ENCODE measurements at places on chromosomes 7 and 10.

- DNase-seq = no peak
Observed at GRCh38 chr7:18770154-18770811, 274.7 kb downstream of the HDAC9 start.

DNA sequence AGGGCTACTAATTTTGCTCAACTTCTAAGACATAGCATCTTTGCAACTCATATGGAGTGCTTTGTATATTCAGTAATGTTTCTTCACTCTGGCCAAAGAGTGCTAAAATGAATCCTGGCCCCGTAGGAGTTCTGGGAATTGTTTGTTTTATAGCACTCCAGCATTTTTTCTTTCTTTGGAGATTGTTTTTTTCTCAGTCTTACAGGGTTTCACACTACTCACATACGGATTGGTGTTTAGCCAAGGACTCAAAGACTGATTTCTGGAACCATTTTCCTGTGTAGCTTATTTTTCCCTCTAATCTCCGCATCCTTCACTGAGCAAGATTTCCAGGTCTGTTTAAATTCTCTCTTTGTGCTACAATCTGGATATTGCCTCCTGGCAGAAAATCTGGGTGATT lies 6.4 kb downstream of the TAS2R41 start:
- no peak for DNase-seq

DNA sequence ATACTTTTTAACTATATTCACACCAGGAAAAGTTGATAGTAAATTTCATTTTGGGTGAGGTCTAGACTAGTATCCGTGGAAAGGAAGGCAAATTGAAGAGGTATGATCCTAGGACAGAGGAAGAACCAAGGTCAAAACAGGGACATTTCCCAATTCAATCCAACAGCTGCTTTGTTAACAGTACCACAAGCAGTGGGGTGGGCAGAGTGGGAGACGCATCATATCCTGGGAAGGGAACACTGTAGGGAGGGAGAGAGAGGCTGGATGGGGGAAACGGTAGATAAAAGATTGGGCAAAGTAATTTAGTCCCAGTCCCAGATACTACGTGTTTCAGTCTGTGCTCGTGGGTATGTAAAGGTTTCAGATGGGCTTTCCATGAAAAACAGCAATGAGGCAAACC lies 9.2 kb upstream of the FAS start:
- no peak for DNase-seq

- no peak for DNase-seq
Observed at GRCh38 chr10:86078639-86079035, 288.0 kb downstream of the GRID1 start.

DNA sequence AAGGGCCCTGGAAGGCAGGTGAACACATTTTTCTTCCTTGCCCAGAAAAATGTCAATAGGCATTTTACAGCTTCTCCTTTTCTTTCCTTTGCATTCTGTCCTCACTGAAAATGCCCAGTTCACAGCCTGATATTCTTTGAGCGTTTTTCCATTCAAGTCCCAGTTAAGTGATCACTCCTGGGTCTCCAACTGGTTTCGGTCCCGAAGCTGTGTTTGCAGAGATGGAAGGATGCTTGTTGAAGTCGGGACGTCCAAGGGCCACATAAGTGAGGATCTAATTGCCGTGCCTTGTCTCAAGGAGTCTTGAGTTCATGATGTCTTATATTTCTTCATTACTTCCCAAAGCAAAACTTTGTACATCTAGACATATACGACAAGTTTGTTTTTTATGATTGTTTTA lies 208.7 kb upstream of the PRKCQ start:
- DNase-seq = no peak

- no peak for DNase-seq
Observed at GRCh38 chr10:123666318-123667236, at the start of gene GPR26. Gene GPR26, plus strand, starts transcription at chr10:123666355. Its CDS starts 53 bp downstream, at chr10:123666408.

DNA sequence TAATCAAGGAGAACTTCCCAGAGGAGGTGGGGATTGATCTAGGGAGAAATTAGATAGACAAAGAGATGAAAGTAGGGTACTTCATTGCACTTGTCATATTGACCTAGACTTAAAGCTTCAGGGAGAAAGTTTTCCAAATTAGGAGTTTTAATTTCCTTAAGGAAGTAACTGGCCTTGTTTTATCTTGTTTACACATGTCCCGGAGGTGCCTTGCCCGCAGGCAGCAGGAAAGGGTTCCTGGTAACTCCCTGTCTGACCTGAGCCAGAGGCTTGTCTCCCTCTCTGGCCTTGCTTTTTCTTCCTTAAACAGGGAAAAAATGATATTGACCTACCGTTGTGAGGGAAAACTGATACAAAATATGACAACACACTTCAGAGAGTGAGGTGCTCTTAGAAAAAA lies 181.6 kb downstream of the EVX1 start:
- no peak for DNase-seq

DNA sequence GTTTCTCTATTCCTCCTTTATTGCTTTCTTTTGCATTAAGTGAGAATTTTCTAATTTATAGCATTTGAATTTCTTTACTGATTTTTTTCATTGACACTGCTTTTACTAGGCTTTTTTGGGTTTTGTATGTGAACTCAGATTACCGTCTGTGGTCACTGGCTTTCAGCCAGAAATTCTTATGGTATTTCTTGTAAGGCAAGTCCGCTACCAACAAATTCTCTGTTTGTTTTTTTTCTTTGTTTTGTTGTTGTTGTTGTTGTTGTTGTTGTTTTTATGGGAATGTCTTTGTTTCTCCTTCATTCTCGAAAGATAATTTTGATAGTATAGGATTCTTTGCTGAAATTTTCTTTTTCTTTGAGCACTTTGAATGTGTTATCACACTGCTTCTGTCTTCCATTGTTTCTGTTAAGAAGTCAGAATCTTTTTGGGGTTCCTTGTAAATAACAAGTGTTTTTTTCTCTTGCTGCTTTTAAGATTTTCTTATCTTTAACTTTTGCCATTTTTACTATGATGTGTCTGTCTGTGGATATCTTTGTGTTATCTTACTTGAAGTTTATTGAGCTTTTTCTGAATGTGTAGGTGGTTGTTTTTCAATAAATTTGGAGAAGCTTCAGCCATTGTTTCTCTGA lies 7.2 kb downstream of the NET1 start:
- DNase-seq = no peak

GRCh38 chr10:22723343-22723779 lies 9.0 kb upstream of the PIP4K2A start:
- DNase-seq = peak; percentile 78

DNA sequence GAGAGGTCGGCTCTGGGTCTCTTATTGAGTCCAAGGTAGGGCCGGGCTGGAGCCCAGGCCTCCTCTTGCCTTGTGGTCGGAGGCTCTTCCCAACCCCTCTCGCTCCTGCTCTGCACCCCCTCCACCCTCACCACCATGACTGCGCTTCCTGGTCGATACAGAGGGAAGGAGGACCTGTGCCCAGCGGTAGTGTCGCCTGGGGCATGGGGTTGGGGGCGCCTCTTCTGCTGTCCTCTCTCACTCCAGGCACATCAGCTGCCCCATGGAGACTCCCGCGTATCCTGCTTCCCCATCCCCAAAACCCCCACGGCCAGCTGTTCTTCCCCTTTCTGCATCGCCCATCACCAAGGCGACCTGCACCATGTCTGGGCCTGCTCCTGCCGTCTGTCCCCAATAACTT lies 44.4 kb downstream of the TMEM270 start:
- no peak for DNase-seq

GRCh38 chr10:15606377-15606776 lies 113.3 kb downstream of the ITGA8 start:
- no peak for DNase-seq

- no peak for DNase-seq
Observed at GRCh38 chr10:69383558-69383957, 33.2 kb downstream of the TACR2 start.

- no peak for DNase-seq
Observed at GRCh38 chr10:86303626-86304025, 63.0 kb downstream of the GRID1 start.

DNA sequence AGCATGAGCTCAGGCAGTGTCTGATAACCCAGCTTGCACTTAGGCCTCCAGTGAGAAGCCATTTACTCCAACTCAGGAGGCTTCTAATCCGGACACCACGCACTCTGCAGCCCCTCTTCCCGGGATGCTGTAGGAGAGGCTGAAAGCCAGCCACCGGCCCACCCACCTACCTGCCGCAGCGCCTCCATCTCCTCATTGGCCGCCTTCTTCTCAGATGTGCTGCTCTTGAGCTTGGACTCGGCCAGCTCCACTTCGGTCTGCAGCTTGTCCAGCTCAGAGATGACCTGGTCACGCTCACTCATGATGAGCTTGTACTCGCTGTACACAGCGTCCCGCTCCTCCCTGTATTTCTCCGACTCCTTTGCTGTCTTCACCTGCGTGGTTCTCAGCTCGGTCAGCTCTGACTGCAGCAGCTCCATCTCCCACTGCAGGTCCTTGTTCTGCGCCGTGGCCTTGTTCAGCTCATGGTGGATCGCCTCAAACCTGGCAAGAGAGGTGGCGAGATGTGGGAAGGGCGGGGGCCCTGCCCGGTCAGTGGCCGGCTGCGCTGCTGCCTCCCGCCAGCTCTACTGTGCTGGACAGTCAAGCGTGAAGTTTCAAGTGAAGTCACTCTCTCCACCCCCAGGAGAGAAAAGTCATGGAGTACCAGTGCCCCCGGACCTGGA lies 84.7 kb downstream of the DLG5 start:
- DNase-seq = no peak

- DNase-seq = no peak
Observed at GRCh38 chr10:103803941-103804340, 51.4 kb downstream of the SH3PXD2A start.

DNA sequence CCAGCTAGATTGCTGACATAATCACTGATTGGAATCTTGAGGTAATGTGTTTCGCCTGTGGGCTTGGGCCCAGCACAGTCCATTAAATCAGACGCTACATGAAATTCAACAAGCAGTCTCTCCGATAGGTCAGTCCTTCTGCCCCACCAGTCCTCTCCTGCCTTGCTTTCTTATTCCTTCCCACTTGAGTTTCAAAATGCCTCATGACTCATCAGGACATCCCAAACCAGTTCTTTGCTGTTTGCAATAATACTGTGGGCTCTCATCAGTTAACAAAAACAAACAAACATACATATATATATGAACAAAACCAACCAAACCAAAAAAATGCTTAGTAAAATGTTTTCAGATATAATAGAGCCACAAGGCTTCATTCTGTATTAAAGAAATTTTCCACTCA lies 599.0 kb downstream of the SORCS1 start:
- no peak for DNase-seq

- DNase-seq = peak; percentile 73
Observed at GRCh38 chr10:60237977-60238758, 151.5 kb downstream of the ANK3 start.

DNA sequence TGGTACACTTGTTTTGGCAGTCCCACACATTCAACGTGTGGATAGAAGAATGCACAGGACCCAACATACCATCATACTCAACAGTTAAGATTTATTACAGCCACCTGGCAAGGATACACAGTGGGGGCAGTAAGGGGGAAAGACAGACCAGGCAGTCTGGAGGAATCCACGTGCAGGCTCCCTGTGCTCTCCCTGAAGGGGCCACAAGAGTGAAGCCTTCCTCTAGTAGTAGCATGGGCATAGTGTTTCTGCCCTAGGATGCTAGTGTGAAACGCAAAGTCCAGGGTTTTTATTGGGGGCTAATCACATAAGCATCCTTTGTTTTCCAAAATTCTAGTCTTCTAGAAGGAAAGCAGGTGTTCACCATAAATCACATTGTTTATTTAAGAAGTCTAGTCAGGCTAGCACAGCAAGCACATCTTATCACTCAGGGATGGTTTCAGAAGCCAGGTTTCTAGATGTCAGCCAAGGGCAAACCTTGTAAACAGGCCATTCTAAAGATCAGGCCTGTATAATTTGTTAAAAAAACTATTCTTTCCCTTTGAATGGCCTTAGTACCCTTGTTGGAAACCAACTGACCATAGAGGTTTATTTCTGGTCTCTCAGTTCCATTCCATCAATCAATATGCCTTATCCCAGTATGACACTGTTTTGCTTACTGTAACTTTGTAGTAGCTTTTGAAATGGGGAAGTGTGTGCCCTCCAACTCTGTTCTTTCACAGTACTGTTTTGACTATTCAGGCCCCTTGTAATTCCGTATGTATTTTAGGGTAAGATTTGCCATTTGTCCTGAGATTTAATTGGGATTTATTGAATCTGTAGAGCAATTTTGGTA lies 12.4 kb upstream of the TFAM start:
- no peak for DNase-seq

DNA sequence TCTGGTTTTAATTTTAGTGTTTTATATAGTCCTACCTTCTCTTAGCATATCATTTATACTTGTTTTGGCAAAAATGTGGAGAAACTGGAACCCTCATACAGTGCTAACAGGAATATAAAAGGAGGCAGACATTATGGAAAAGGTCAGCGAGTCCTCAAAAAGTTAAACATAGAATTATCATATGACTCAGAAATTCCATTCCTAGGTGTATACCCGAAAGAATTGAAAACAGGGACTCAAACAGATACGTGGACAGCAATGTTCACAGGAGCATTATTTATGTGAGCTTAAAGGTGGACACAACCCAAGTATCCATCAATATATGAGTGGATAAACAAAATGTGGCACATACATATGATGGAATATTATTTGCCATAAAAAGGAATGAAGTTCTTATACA lies 51.5 kb downstream of the VAX1 start:
- no peak for DNase-seq

- no peak for DNase-seq
Observed at GRCh38 chr7:106883456-106884026, 18.5 kb downstream of the PIK3CG start.

DNA sequence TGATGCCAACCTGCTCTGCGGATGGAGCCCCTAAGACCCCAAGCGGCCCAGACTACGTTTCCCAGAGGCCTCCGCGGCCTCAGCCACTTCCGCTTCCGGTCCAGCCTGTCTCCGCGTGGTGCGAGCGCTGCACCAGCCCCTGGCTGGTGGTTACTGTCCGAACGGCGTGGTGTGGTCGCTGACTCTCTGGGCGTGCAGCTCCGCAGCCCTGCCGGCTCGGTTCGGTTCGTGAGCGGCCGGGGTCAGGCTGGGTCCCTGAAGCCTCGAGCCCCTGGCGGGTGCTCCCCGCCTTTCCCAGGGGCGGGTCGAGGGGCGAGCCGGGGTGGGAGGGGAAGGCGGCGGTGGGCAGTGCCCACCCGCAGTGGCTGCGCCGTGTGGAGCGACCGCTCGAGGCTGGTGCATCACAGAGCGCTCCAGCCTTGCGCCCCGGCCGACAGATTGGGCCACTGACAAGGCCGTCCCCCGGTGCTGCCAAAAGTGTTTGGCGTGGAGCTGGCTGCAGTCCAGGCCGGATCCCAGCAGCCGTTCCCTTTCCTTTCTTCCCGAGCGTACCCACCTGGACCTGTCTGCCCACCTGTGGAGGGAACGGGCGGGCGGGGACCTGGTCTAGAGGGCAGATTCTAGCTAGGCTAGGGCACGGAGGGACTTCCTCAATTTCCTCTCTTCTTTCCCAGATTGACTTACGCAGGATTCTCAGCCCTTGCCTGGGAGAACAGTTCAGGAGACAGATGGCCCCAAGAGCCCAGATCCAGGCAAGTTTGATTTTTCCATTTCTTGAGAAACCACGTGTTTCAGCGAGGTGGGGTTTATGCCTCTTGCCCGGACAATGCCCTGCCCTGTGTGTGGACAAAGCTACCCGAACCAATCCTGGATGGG lies at the start of gene ZNF485:
TSS of gene ZNF485 (plus strand) at position 116 of the 876 bp plus-strand sequence. CDS start at position 729, 613 bp downstream.
- peak; percentile 40 for DNase-seq

GRCh38 chr7:144738708-144739314 lies 97.0 kb downstream of the TPK1 start:
- peak; percentile 34 for DNase-seq
